ENCODE measurements at places on chromosomes 7 and 10.

GRCh38 chr7:74294191-74294998, 5.2 kb downstream of the CLIP2 start:
- DNase-seq, result no peak

DNA sequence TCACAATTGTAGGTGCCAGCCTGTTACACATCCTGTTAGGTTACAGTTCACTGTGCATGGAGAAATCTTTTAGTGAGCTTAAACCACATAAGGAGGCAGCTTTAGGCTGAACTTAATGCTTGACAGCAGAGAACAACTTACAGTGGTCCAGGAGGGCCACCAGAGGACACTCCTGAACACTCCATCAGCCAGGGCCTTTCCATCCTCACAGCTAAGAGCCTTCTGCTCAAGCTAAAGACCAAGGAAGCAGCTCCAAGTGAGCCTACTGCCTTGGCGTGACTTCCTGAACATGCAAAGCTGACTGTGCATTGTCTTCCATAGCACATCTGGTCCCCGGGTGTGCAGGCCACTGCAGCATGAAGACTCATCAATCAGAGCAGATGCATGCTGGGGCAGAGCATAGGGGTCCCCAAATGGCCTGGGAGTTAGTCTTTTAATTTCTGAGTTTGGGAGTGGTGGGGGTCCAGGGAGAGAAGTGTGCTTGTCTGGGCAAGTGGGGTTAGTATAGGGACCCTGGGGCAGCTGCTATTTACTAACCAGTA, 105.0 kb downstream of the ZNF248 start:
- DNase-seq, result no peak

GRCh38 chr10:129498680-129499079, 31.6 kb downstream of the MGMT start:
- no peak for DNase-seq

DNA sequence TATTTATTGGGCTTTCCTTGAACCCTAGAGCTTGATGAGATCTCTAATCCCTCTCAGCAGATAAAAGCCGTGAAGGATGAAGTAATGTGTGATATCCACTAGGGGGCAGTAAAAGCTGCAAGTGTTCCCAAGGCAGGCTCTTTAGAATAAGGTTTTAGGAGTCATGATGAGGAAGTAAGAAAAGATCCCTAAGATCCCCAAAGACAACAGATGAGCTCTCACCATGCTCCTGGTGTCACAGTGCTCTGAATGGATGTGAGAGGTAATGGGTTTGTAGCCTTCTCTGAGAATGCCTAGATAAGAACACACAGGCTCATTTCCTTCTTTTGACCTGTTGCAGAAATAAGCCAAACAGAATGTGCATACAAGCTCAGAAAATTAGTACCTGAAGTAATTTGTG, 70.4 kb upstream of the ITPRID1 start:
- peak; percentile 39 for DNase-seq

- DNase-seq, result no peak
These were observed 4.6 kb upstream of the C10orf95 start for GRCh38 chr10:102455893-102456471.

DNA sequence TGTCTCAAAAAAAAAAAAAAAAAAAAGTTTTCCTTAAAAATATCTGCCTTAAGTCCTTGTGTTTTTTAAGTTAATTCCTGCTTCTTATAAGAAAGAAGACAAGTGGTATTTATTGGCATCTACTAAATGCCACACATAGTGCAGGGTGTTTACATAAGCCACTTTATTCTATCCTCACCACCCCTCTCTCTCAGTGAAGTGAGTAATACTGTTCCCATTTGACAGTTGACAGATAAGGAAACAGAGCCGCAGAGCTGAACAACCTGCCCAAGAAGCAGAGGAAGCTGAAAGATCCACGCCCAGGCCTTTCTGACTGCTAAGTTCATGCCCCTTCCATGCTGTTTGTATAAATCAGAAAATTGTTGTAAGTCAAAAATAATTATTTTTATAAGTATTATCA, 54.1 kb downstream of the ABLIM1 start:
- peak; percentile 24 for DNase-seq

GRCh38 chr10:52143338-52143737, 170.7 kb upstream of the DKK1 start:
- DNase-seq, result no peak

- DNase-seq, result no peak
These were observed 13.5 kb downstream of the ATP6V0E2 start for GRCh38 chr7:149887311-149887710.

DNA sequence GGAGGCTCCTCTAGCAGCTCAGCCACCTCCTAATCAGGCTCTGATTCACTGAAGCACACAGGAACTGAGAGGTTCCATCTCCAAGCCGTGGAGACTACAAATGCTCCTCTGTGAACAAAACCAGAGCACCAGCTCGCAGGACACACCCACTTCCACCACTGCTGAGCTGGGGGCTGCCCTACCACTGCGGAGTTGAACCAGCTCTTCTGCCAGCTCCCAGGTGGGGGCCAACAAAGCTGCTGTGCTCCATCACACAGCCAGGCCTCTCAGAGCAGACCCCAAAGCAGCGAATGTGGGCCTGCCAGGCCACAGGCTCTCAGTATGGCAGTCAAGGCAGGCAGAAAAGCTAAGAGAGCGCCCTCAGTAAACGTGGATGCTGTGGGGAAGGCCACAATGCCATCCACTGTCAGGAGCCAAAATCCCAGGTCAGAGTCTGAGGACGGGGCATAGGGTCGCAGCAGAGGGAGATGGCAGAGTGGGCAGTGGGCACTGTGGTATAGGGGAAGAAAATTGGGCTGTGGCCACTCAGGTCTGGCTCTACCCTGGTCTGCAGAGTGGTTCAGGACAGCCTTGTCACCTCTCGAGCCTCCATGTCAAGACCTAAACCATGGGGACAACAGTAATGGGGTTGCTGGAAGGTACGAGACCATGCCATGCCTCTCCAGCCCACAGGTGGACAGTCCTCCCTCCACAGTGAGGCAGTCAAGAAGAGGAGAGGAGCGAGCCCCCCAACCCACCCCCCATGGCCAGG, 82.1 kb downstream of the GRID1 start:
- no peak for DNase-seq

GRCh38 chr10:98030093-98030821, at the start of gene CRTAC1:
CRTAC1 (minus strand) TSS chr10:98030621; CDS start chr10:98030472, 149 bp downstream.
- no peak for DNase-seq

DNA sequence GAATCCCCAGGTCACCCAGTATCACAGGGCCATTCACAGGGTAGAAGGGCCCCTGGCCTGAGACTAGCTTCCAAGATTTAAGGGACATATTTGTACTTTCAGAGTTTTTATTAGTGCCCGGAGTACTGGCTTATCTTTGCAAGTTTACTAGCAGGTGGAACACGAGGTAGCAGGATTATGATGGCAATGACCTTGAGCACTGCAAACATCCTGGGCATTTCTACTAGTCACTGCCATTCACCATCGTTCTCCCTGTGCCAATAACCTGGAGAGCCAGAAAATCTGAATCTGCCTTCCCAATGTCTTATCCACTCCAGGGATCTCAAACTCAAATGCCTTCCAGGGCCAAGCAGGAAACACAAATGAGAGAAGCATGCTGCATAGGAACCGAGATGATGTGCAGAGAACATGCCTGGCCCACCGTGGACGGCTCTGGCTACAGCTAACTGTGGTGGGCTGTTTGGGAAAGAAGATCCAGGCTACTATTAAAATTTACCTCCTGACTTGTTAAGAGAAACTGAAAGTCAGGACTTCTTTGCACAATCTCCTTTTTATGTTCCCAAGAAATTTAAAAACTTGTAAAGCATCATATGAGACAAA, 16.7 kb downstream of the FAM53B start:
- DNase-seq, result no peak

- DNase-seq, result no peak
These were observed 946.3 kb upstream of the GHITM start for GRCh38 chr10:83193026-83193425.

DNA sequence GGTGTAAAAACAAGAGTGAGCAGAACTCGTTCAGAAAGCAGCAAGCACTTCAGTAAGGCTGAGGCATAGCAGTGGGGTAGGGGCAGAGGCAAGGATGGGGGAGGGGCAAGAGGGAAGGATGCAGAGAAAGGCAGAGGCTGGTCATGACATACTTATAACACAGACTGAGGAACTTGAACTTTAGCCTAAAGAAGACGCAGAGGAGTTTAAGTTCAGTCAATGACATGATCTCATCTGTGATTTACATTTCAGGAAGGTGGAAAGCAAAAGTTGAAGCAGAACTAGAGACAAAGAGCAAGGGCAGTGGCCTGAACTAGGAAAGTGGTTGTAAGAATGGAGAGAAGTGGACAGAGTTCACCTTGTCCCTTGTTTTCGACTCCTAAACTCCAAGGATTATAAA, 15.8 kb downstream of the MACC1 start:
- DNase-seq, result no peak

GRCh38 chr7:143960813-143961610, 6.4 kb downstream of the OR2F1 start:
- no peak for DNase-seq

- DNase-seq, result no peak
These were observed 1.4 kb upstream of the MMD2 start for GRCh38 chr7:4960363-4960762.

- DNase-seq, result no peak
These were observed 48.2 kb upstream of the SHH start for GRCh38 chr7:155860461-155860839.

DNA sequence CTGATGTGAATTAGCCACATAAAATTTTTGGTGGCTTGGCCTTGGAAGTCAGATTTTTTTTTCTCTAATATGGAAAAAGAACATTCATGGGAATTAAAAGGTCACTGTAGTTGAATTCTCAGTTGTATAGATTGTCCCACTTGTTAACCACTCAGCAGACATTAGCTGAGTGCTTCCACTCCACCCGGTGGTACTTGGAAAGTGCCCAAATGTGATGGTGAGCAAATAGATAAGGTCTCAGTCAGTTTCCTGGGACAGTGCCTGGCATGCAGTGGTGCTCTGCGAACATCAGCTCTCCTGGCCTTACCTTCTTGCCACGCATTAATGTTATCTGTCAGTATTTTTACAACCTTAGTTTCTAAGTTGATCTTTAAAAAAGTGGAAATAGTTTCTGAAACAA, 1.4 kb downstream of the ATP5F1C start:
- DNase-seq, result no peak

DNA sequence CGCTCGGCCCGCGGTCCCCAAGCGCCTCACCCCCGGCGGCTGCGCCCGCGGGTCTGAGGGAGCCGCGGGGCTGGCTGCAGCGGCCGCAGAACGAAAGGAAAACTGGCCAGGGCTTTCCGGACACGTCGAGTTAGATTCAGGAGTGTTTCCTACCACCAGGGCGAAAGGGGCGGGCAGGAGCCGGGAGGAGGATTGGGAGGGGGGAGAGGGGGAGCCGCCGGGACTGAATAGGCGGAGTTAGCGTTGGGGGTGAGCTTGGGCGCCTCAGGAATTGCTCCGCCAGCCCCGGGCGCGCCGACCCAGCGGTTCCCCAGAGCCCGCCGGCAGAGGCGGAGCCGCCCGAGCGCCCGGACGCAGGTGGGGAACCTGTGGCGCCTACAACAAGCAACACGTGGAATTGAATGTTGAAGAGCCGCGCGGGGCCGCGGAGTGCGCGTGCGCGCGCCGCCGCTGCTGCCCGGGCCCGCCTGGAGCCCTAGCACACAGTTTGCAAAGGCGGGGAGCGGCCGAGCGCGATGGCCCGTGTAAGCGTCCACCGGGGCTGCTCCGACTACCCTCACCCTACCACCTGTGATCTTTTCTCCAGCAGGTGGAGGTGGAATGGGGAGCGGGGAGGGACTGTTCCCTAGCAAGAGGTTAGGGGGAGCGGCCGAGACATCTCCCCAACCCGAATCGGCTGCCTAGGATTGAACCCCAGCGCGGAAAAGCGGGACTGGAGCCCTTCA, at the start of gene CADPS2:
Gene CADPS2, minus strand, starts transcription at position 104 of the 725 bp plus-strand sequence. CDS start 123 bp downstream, outside the sequence.
- peak; percentile 87 for DNase-seq

- DNase-seq, result no peak
These were observed 67.6 kb downstream of the C10orf120 start for GRCh38 chr10:122632031-122632430.

GRCh38 chr10:15719049-15719898, 448 bp downstream of the ITGA8 start:
- DNase-seq, result no peak

GRCh38 chr10:90930971-90931871, 10.3 kb upstream of the ANKRD1 start:
- DNase-seq, result peak; percentile 75

GRCh38 chr7:27180431-27181420, 4.3 kb downstream of the HOXA11 start:
- no peak for DNase-seq

DNA sequence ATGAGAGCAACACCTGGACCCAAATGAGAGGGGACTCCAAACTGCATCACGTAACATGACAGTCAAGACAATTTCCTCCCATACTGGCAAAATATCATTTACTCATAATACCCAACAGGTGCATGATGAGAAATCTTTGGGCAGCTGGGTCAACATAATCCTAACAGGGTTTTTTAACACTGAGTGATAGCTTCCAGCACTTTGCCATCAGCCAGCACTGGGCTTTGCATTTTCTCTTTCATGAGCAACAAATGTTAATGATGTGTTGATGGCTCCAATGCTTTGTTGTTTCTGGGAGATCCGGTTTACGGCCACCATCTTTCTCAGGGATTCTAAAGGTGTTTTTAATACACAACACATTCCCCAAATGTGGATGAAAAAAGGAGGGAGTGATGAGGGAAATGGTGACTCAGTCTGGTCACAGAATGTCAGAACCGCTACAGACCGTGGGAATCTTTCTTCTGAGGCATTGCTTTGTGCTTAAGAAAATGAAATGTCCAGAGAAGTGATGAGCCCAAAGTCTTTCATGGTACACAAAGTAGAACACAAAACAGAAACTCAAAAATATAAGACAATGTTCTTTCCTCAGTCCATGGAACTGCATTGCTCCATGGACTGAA, 705.7 kb upstream of the IGFBP3 start:
- no peak for DNase-seq

DNA sequence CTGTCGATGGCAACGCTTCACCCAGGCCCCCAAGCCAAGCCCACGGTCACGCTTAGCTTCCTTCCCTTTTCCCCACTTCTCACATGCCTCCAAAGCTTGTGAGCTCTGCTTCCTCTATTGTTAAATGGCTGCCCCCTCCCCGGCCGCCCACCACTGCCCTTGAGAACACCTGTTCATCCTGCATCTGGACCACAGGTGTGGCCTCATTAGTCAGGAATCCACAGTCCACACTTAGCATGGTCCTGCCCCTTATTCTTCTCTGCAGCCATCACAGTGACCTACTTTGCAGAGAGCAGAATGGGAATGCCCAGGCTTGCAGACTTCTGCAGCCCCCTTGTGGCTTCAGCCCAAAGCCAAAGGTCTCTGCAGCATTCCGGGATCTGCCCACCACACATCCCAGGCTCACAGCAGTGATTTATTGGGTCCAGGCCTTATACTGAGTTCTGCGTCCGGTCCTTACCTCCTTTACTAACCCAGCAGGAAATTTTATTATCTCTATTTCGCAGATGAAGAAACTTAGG, 66.9 kb downstream of the PTPRE start:
- no peak for DNase-seq
